ENCODE measurements at places on chromosomes 12 and 14.

GRCh38 chr12:98274430-98275130, 240.8 kb upstream of the TMPO start:
- DNase-seq: no peak

DNA sequence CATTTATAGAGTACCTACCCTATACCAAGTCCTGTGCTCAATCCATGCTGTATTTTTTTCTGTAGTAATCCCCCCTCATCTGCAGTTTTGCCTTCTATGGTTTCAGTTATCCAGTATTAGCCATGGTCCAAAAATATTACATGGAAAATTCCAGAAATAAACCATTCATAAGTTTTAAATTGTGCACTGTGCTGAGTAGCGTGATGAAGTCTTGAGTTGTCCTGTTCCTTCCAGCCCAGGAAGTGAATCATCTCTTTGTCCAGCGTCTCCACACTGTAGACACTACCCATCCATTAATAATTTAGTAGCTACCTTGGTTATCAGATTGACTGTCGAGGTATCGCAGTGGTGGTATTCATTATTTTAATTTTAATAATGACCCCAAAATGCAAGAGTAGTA, 54.2 kb downstream of the SUDS3 start:
- no peak for DNase-seq

DNA sequence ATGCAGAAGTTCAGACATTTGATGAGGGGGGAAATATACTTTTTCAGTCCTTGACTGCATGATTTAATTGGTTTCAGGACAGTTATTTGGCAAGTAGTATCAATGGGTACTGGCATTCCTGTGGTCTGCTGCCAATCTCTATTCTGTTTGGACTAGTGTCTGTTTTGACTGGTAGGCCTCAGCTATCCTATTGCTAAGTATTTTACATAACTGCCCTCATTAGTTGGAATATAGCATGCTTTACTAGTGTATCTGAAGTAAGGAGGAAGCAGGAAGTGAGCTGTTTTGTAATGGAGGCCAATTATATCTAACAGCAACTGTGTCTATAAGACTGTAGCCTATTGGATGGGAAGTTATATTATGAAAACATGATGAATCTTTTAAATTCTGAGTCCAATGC, 104.3 kb downstream of the FLRT2 start:
- DNase-seq: no peak

- no peak for DNase-seq
Measured at GRCh38 chr14:22926316-22926715, 2.9 kb downstream of the PRMT5 start.

All from urothelium cell line (cell line).